Osteocyte (in vitro differentiated cells): ENCODE measurements at places on chromosomes 5 and 9. TPM values are rescaled to one million over a fixed set of nuclear protein-coding genes. Genes with fewer than 3 reads are reported as not detected.
A peak's percentile ranks its signal among the peaks of the same experiment; 100 is the strongest.

The WDR38 gene
- total RNA-seq, result not detected in 2 replicates

The MARCOL gene
- not detected in 2 replicates for total RNA-seq

The FOXD4L6 gene
- not detected in 2 replicates for total RNA-seq

The OR1Q1 gene
- total RNA-seq, result not detected in 2 replicates

The TRIM36 gene
- total RNA-seq, result 11.1 and 13.3 TPM in 2 replicates

The EQTN gene
- not detected in 2 replicates for total RNA-seq

The HTR4 gene
- not detected in 2 replicates for total RNA-seq

The SLC34A1 gene
- not detected in 2 replicates for total RNA-seq

The SH3TC2 gene
- total RNA-seq, result 0.83 and 1.1 TPM in 2 replicates

The PCDHAC2 gene
- 2.3 and 3.0 TPM in 2 replicates for total RNA-seq

The PCDHGC3 gene
- 92.4 and 99.9 TPM in 2 replicates for total RNA-seq

The ARID3C gene
- total RNA-seq, result not detected in 2 replicates

DNA sequence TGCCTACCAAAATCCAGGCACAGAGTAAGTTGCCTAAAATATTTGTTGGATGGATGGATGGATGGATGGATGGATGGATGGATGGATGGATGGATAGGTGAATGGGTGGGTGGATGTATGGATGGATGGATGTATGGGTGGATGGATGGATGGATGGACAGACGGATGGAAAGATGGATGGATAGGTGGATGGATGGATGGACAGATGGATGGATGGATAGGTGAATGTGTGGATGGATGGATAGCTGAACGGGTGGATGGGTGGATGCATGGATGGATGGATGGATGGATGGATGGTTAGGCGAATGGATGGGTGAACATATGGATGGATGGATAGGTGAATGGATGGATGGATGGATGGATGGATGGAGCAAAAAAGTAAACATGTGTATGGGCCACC, 131.9 kb downstream of the GABBR2 start:
- DNase-seq, result no peak

- DNase-seq, result peak; percentile 25
Measured at GRCh38 chr9:126303488-126303887, 23.1 kb upstream of the MVB12B start.

DNA sequence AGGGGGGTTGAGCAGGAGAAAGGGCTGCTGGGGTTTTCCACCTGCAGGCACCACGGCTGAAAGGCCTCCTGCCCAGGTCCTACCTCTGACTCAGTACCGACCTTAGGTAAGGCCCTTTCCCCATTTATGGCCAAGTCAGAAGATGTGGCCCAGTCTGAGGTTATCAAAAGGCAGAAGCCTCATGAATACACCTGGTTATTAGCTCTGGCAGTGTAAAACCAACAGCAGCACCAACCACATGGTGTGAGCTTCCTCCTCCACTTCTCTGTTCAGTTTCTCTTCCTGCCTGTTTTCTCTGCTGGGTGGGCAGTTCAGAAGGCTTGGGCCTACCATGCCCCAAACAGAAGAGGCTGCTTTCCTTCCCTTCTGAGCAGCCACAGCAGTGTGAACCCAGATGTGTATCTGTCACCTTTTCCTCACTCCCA, 86.9 kb downstream of the UGCG start:
- DNase-seq, result no peak

- no peak for DNase-seq
Measured at GRCh38 chr9:100890321-100890720, 138.2 kb upstream of the PLPPR1 start.

- no peak for DNase-seq
Measured at GRCh38 chr9:112158656-112159367, 16.3 kb downstream of the SUSD1 start.

DNA sequence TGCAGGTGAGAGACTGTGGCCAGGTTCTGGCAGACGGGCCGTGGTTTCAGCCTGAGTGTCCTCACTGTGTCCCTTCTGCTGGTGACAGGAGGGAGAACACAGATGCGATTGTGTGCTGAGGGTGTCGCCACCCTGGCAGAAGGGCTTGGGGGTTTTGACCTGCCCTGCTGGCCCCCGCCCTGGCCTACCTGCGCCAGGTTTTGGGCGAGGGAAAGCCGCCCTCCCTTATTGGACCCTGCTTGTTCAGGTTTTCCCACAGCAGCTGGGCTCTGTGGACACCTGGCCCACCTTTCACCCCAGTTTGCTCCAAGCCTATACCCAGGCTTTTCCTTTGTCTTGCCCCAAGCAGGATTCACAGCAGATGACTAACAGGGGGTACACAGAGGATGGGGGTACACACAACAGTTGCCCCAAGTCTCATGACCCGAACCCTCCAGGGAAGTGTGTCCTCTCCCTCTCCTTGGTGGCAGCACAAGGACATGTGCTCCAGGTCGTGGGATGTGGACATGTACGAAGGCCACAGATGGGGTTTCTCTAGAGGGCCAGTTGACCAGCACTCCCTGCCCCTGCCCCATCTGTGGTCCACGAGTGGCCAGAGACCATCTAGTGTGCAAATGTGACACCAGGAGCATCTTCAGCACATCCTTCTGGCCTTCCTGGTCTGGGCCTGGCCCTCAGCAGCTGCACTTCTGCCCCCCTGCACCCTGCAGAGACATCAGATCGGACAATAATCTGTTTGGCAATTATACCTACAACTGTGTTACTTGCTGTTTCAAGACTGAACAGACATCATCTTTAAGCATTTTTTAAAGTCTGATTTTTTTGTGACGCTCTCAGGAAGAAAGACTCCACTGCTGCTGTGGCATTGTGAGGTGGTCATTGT, 265.8 kb upstream of the IRX4 start:
- no peak for DNase-seq

- DNase-seq, result no peak
Measured at GRCh38 chr5:109959652-109960051, 269.9 kb downstream of the MAN2A1 start.

GRCh38 chr9:132578367-132578932, 4.0 kb upstream of the BARHL1 start:
- DNase-seq, result no peak

DNA sequence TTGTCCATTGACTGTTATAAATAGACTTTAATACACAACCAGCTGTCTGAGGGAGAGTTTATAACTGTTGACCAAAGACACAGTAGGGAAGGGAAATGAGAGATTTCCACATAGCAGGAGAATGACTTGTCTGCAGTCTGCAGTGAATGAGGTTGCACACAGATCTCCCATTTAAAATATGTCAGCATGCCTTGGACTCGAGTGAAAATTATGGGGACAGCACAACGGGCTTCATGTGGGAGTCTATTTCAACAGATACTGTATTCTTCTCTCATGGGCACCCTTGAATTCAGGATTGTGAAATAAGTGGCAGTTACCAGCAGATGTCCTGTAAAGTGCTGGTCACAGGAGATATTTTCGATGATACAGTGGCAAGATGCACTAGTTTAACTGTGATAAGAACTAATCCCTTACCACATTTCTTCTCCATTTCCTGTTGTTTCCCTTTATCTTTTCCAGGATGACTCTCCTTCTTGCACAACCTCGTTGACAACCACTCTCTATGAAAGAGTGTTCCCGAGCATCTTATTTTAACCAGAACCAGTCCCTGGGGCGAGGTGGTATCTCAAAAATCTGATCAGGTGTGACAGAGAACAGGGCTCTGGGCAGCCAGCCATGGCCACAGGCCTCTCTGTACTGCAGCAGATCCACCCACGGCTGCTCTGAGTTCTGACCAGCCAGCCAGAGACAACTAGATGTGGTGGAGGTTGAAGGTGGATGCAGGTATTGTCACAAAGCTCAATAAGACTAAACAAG, 51.5 kb upstream of the MAP3K1 start:
- no peak for DNase-seq

GRCh38 chr5:91128604-91129003, 254.5 kb downstream of the ARRDC3 start:
- DNase-seq, result no peak

- no peak for DNase-seq
Measured at GRCh38 chr9:3047912-3048311, 204.0 kb upstream of the PUM3 start.

DNA sequence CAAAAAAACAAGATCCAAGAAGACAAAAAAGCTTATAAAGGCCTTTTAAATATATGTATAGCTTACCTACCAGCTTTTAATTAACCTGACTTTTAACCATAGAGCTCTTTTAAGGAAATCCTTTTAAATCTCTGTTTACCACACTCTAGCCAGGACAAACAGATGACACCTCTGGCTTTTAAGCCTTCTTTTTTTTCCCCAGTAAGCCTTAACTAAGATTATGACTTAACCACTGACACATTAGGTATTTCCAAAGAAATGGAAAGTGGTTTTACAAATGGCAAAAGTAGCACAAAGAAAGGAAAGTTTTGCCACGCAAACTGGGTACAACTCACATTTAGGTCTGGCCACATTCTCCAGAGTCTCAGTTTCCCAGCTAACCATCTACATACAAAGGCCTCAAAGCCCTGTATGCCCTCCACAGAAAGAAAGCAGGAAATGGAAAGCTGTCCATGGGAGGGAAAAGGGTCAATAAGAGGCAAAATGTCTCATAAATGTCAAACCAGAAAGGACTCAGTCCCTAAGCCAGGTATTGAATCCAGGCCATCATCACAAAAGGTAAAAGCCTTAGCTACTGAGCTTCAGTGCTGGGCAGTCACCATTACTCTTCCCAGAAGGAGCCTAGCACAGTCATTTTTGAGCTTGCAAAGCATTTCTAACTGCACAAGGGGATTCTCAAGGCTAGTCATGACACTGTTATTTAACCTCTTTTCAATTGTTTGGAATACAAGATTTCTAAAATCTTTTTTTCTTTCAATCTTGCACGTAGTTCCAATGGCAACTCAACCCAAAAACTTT, 19.7 kb downstream of the TMEM161B start:
- DNase-seq, result no peak

DNA sequence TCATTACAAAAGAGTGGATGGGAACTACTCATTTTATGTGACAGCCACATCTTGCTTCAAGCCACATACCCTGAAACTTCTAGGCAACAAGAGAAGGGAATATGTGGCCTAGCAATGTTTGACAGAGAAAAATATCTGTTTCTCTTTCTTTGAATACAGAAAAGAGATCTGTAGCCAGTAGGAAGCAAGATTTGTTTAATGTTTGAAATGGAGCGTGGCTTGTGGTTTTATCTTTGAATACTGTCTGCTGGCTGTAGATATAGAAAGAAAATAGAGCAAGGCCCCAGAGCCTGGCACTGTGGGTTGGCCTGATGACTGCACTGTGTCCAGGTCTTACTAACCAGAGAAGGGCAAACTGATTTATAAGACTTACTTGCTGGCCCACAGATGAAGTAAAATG, 133.8 kb downstream of the ARHGEF28 start:
- no peak for DNase-seq

- no peak for DNase-seq
Measured at GRCh38 chr5:125870256-125870655, 553.0 kb upstream of the GRAMD2B start.

DNA sequence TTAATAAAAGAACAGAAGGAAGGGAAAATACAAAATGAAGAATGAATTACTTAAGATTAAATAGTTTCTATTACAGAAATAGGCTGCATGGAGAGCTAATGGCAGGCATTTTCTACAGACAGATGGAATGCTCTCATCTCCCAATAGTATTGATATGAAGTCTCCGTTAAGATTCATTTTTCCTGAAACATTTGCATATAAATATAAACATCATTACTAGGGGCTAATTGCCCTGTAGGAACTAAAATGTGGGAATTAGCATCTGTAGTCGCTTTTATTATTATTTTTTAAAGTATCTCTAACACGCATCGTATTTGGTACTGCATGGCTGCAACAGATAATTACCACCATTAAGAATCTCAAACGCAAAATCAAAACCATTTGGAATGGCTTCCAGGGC, 2275.5 kb downstream of the MAT2B start:
- DNase-seq, result no peak

GRCh38 chr5:3302228-3302627, 293.4 kb upstream of the IRX1 start:
- DNase-seq, result no peak

GRCh38 chr5:76202182-76202581, 119.0 kb downstream of the SV2C start:
- DNase-seq, result no peak

DNA sequence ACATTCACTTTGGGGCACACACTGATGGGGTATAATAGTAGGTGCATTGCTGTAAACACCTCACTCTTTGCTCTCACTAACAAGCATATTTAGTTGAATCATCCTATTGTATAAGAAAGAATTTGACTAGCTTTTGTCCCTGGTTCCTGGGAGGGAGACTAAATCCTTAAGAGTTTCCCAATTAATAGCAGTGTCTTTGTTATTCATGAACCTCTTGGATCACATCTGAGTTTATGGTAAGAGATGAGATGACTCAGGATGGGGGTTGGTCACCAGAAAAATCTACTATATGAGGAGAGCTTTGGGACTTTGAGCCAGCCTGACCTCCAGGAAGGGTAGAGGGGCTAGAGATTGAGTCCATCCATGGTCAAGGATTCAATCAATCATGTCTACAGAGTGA, 56.8 kb downstream of the PUM3 start:
- no peak for DNase-seq

DNA sequence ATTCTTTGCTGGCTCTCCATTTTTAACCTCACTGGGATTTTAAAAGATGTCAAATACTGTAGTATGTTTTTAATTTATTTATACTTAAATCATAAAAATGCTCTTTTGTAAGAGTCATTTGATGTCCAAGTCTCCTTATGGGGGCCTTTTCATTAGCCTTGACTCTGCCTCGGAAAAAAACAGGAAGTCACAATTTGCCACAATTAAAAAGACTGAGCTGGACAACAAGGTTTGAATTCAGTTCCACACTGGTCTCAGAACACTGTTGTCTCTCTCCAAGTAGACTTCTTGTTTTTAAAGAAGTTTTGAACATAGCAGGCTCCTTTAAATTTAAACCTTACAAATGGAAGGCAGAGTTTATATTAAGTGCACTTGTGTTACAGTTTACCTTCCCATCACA, 444.2 kb downstream of the ACTL7B start:
- DNase-seq, result no peak

- DNase-seq, result no peak
Measured at GRCh38 chr5:172881691-172882370, 47.8 kb downstream of the ERGIC1 start.

DNA sequence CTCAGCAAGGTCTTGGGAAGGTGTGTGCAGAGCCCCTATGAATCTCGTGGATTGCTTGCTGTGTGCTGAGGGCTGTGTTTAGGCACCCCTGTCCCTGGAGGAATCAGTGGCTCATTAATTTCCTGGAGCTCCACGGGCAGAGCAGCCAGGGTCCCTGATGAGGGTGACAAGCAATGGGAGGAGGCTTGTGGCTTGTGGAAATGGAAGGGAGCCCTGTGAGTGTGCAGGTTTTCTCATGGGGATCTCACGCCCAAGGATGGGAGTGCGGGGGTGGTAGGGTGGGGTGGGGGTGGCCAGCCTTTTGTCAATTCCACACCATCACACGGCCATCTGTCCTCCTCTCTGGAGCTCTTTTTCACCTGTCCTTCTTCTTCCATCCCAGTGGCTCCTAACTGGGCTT, 25.3 kb downstream of the PHF2 start:
- no peak for DNase-seq

- DNase-seq, result no peak
Measured at GRCh38 chr5:93422652-93423280, 158.3 kb downstream of the NR2F1-AS1 start.

- no peak for DNase-seq
Measured at GRCh38 chr5:61467766-61468482, 135.9 kb downstream of the ZSWIM6 start.
